ENCODE measurements at places on chromosomes 1 and 21. TPM values are rescaled to one million over a fixed set of nuclear protein-coding genes. Genes with fewer than 3 reads are reported as not detected.
A peak's percentile ranks its signal among the peaks of the same experiment; 100 is the strongest.

DNA sequence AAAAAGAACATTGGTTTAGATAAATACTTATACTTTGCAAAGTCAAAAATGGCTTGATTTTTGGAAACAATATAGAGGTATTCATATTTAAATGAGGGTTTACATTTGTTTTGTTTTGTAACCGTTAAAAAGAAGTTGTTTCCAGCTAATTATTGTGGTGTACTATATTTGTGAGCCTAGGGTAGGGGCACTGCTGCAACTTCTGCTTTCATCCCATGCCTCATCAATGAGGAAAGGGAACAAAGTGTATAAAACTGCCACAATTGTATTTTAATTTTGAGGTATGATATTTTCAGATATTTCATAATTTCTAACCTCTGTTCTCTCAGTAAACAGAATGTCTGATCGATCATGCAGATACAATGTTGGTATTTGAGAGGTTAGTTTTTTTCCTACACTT, 65.3 kb upstream of the SAMD13 start:
- no peak for DNase-seq

The MATN1 gene
- total RNA-seq = not detected

DNA sequence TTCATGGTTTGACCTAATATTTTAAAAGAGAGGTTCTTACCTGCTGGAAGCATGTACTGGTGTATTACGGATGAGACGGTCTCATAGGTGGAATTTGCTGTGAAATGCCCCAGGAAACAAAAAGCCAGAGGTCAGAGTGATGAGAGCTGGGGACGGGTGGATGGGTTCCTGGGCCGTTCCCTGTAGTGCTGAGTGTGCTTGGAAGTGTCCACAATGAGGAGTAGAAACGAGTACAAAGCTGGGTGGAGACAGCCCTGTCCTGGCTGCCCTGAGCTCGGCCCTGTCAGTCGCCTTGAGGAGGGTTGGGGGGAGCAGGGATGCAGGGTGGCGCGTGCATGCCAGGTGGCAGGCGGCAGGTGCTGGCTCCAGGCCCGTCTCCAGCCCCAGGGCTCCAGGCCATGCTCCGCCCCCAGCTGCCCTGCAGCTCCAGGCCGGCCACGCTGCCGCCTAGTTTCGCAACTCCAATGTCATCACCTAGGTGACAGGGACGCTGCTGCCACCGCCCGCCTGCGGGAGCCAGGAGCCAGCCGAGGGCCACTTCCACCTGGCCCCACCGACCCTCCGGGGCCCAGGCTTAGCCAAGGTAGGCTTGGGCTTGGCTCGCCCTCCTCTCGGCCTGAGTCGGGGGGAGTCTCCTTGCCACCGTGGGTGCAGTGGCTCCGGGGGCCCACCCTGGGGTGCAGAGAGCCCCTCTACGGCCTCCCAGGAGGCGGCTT, 16.4 kb downstream of the TP73 start:
- DNase-seq = peak; percentile 93

The CD1B gene
- total RNA-seq = not detected

The MRPL20 gene
- total RNA-seq = 159 TPM

DNA sequence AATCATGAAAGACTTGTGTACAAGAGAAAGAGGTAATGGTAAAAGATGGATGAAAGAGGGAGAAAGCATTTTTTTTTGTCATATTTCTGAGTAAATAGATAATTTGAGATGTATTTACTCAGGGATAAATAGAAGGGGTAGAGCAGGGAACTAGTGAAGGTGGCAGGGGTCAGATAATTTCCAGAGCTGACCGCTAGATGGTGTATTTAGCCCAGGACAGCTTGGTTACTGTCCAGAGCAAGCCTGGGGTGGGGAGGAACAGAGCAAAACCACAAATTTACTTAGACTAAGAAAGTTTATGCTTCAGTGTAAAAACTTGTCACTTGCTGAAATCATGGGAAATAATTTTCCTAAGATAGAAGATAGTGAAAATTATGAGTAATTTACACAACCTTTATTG, 91.5 kb downstream of the XCL2 start:
- DNase-seq = no peak

DNA sequence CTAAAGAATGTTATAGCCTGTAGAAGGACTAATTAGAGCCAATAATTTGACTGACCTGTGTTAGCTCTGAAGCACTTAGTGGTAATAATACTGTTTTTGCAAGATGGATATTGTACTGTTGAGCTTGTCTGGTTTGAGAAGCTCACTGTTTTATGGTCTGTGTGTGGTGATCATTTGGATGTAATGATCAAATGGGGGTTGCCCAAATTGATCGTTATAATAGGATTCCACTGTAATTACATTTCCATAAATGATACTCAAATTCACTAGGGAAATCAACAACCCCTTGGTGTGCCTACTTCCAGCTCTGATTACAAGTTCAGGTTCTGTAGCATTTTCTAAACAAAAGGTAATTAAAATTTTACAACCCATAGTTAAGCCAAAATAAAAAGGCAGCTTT, 971.4 kb downstream of the TTLL7 start:
- no peak for DNase-seq

- no peak for DNase-seq
Measured at GRCh38 chr1:20840731-20841130, 53.6 kb upstream of the HP1BP3 start.

The SYT14 gene
- total RNA-seq = not detected

DNA sequence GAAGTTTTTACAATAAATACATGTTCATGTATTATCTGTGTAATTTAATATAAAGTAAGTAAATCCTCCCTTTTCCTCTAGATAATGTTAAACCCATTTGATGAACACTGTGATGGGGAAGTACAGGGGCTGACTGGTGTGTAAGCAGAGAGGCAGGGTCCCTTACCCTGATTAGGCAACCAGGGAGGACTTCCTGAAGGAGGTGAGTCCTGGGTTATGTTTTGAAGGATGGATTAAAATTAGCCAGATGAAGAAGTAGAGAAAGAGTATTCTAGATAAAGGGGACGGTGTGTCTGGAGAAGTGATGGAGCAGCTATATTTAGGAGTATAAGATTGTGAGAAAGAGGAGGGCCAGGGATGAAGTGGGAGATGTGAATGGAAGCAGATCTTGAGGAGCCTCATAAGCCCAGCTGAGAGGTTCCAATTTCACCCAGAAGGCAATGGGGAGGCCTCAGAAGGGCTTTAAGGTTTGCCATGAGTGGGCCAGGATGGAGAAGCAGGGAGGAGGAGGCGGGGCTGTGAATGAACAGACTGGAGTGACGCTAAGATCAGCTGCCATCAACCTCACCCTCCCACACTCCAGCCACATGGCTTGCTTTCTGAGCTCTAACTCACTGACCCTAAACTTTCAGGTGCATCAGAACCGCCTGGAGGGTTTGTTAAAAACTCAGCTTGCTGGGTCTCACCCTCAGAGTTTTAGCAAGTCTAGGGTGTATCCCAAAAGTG, 30.9 kb upstream of the ID3 start:
- no peak for DNase-seq

GRCh38 chr21:16133248-16133647, 403.5 kb downstream of the USP25 start:
- no peak for DNase-seq

The ZFP69B gene
- 0.45 TPM for total RNA-seq

Measured in psoas muscle (tissue), 8 donors.